ENCODE measurements at places on chromosomes 12 and 14. TPM values are rescaled to one million over a fixed set of nuclear protein-coding genes. Genes with fewer than 3 reads are reported as not detected.

Gene TAC3
- total RNA-seq, result not detected

Gene OR11H6
- total RNA-seq, result not detected

GRCh38 chr12:120229487-120230325 lies 28.8 kb upstream of the RPLP0 start:
- H3K27me3 ChIP-seq, result no peaks in the 10 kb centered on the region
- no peak for DNase-seq

- no peak overlapping the region for H3K4me3 ChIP-seq
- H3K27ac ChIP-seq, result no peak overlapping the region
- no peak for DNase-seq
- no peaks in the 10 kb centered on the region for H3K4me1 ChIP-seq
- H3K27me3 ChIP-seq, result peaks cover 53% of the 10 kb centered on the region
Measured at GRCh38 chr12:114439261-114439683, 33.3 kb upstream of the TBX5 start.

DNA sequence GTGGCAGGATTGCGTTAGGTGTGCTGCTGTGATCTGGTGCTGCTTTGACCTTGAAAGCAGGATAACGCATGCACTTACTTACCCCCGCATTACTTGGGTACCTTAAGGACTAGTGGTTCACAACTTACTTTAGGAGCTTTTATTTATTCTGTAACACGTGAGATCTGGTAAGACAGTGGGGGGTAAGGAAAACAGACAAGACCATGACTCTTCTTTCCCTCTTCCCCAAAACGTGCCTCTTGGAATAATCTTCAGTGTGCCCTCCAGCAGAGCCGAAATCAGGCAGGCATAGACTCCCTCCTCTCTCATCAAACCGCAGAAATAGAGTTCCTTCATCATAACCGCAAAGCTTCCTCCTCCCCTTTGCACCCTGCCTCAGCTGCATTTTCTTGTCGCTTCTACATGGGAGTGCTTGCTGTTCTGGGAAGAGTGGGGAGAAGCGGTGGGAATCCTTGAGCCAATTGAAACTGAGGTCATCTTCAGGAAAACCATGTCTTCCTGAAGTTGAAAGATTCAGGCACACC lies 43.4 kb downstream of the RAD52 start:
- H3K4me1 ChIP-seq, result peaks cover 8% of the 10 kb centered on the region
- no peak for DNase-seq
- H3K36me3 ChIP-seq, result peaks cover 1% of the 10 kb centered on the region
- no peak overlapping the region for H3K4me3 ChIP-seq

DNA sequence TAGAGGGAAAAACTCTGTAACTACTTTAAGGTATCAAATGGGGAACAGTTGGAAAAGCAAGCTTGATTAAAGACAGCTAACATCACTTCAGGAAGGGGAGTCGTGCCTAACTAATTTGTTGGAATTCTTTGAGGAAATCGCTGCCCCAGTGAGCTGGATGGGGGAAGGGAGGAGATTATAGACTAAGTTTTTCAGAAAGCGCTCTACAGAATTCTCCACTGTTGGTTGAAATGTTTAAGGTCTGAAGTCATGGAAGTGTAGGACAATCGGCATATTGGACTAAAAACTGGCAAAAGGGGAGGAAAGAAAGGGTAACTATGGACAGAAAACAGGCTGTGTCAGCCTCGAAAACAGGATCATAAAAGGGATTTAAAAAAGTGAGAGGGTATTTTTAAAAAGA lies 229.9 kb upstream of the HMGA2 start:
- no peaks in the 10 kb centered on the region for H3K36me3 ChIP-seq
- H3K27me3 ChIP-seq, result no peaks in the 10 kb centered on the region
- H3K4me1 ChIP-seq, result no peaks in the 10 kb centered on the region
- DNase-seq, result no peak

DNA sequence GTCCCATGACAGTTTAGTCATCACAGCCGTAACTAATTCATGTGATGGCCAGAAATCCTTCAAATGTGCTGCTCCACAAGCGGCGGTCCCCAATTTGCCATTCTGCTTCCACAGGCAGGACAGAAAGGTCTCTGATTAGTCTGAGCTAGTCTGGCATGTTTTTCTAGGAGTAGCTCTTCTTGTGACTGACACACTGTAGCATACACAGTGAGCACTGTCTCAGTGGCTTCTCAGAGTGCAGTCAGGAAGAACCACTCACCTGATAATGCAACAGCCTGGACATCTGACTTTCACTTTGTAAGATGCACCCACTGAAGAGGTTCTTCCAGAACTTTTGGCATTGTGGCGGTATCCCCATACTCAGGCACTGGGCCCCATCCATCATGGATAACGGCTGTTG lies 1266.2 kb downstream of the TMEM121 start:
- DNase-seq, result no peak
- H3K36me3 ChIP-seq, result no peaks in the 10 kb centered on the region
- no peak overlapping the region for H3K4me3 ChIP-seq
- H3K27me3 ChIP-seq, result no peaks in the 10 kb centered on the region
- H3K4me1 ChIP-seq, result peaks cover 5% of the 10 kb centered on the region

All from B cell (primary cell).